ENCODE measurements at places on chromosomes 3 and 15.

DNA sequence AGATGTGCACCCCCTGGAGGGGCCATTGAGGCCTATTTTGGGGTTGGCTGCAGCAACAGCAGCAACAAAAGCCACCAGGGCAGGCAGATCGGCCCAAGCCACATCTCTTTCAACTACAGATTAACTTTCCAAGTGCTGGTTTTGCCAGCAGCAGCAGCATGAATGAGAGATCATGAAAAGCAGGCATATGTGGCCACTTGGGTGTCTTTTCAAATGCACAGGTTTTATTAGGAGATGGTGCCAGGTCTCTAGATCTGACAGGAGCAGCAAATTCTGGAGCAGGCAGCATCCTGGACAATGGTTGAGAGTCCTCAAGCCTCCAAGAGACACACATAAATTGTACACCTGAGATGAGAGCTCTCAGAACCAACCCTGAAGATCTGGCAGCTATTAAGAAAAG is 31.7 kb upstream of the CCDC66 start:
- DNase-seq: no peak

DNA sequence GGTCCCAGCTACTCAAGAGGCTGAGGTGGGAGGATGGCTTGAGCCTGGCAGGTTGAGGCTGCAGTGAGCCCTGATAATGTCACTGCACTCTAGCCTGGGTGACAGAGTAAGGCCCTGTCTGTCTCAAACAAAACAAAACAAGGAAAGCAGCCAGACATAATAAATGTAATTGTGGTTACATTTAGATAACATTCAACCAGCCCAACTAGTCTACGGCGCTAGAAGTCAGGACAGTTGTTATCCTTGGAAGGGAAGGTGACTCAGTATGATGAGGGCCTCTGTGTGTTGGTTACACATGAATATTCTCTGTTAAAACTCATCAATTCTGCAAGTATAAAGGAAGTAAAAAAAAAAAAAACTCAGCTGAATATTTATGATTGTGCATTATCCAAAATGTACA is 27.0 kb upstream of the CSPG5 start:
- DNase-seq: no peak

GRCh38 chr3:151827816-151828215 is 13.9 kb downstream of the AADAC start:
- no peak for DNase-seq

DNA sequence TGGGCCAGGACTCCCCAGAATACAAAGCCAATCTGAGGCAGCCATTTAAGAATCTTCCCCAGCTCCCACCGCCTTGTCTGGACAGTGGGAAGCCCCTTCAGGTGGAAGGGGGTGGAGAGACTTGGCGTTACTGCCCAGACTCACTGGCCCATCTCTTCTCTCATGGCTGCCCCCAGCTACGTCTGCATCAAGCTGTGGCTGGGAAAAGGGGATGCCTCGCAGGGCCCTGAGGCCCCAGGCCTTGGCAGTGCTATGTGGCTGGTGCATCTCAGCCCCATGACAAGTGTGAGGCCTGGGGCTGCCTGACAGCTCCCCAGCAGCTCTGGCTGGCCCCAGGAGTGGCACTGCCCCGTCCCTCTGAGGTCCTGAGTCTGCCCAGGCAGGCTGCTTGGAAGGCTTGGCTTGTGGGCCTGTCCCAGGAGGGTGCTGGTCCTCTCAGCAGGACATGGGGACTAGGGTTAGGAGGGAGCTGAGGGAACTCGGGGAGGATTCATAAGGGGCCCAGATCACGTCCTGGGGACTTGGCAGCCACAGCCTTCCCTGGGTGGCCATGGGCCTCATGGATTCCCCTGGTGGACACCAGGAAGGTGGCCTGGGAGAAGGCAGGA is 20.2 kb upstream of the SLC41A3 start:
- DNase-seq: no peak

DNA sequence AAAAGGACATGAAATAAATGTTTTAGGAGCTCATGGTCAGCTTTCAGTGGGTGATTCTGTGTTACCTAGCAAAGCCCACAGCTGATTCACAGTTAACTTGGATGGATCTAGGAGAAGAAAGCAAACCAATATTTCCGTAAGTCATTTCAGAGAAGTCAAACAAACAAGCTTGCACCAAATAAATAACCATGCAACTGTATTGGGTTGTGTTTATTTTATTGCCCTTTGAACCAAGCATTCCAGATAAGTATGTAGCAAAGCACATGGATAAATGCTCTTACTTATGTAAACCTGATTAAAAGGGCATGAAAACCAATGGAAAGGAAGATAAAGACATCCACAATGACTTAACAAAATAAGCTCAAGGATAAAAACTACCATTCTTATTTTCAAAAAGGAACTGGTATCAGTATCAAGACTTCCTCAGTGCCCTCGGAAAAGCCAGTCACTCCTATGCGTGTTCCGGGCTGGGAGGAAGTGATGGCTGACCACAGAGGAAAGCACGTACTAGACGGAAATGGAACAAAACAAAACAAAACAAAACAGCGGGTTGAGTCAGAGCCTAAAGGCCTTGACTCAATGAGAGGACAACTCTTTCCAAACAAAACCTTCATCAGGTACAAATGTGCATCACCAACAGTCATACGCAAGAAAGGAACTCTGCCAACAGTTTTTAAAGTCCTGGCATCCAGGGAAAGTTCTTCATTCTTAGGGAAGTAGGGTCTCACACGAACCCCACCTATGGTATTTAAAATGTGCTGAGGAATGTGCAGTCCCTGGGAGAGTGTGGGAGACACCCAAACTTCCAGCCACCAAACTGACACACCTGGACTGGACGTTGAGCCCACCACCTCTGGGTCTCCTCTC is 103.3 kb downstream of the SNRK start:
- DNase-seq: peak; percentile 50

- no peak for DNase-seq
These were observed 3.0 kb downstream of the PLA1A start for GRCh38 chr3:119600732-119601131.

DNA sequence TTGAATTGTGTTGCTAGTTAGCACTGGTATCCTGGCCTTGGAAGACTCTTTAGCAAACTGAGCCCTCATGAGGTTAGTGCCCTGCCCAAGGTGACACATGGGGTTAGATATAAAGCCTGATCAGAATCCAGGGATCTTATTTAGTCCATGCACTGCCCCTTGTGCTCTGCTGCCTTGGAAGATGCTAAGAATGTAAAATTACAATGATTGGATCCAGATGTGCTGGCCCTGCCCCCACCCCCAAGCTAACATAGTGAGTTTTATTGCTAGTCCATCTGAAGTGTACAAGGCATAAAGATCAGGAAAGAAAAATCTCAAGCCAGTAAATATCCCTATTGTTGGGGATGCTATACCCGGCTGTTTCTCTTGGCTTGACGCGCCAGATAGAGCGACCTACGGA is 248.1 kb upstream of the C2CD4B start:
- no peak for DNase-seq

DNA sequence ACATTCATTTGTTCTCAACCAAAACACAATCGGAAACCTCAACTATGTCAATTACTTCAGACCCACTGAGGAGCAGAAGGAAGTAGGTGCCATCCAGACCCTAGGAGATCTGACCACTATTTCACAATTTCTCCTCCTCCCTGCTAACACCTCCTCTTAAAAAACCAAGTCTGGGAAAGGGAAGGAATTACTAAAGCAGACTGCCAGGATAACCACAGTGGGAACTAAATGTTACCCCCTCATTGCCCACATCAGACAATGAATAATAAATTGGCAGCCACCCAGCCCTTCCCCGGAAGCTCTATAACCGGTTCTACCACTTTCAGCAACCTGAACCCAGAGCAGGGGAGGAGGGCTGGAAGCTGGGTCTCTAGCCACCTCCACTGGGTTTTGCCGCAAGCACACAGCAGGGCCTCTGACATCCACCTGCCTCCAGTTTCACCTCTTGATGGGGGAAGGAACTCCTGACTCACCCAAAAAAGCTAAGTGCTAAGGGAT is 17.6 kb downstream of the C15orf62 start:
- DNase-seq: no peak

GRCh38 chr15:73246898-73247297 is 121.9 kb downstream of the HCN4 start:
- no peak for DNase-seq

GRCh38 chr3:43481375-43481774 is 140.4 kb downstream of the ANO10 start:
- DNase-seq: no peak

GRCh38 chr3:40869939-40870338 is 329.4 kb upstream of the CTNNB1 start:
- DNase-seq: no peak

GRCh38 chr3:177476495-177476894 is 279.2 kb upstream of the TBL1XR1 start:
- DNase-seq: no peak

DNA sequence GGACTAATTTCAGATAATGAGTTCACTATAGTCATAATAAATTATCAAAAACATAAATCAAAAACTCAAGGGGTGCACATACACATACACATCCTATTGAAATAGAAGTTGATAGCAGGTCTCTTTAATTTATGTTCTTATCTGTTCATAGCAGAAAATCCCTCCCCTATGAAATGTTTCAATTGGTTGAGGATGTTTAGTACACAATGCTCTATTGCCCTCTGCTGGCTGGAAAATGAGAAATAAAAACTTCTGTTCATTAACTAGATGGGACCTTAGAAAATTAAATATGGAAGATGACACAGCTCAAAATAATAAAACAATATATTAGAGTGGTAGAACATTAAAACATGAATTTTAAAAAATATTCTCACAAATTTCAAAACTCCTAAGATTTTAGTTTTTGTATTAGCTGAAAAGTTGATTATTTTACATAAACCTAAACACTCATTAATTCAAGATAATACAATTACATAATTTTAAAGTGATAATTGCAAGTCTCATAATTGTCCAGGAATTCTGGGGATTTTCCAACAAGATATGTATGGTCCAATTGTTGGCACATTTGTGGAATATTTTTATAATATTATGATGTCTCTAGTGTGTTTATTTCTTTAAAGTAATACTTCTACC is 735.0 kb downstream of the ROBO1 start:
- DNase-seq: no peak

DNA sequence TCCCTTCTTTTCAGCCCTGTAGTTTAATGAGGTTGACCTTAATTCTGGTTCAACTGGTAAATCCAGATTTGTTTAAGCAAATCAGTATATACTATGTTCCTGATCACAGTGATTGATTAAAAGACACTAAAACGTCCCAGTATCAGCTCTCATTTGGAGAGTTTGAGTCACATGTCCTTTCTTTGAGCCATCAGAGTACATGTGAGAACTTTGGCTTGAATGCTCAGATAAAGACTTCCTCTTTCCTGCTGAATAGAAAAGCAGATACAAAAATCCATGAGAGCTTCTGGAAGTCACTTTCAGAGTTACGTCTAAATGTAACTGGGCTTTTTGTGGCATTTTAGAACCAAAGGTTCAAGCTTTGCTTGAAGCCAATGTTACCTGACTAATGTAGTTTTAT is 341.8 kb upstream of the SATB1 start:
- no peak for DNase-seq

DNA sequence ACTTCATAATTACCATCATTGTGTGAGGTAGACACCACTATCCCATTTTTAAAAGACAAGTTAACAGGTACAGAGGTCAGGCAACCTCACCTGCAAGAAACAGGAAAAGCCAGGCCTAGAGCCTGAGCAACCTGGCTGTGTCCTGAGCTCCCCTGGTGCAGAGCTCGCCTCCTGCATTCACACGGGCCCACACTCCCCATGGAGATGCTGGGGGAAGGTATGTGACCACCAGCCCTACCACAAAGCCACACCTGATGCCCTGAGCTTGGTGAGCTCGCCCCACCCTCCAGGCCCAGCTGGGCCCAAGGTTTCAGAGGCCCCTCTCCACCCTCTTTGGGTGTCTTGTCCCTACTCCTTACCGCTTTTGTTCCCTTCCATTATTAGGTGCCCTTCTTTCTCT is 1.2 kb upstream of the EFCAB12 start:
- no peak for DNase-seq
